ENCODE measurements at places on chromosomes 16 and 17. TPM values are rescaled to one million over a fixed set of nuclear protein-coding genes. Genes with fewer than 3 reads are reported as not detected.

- DNase-seq, result no peak
Observed at GRCh38 chr17:21389394-21389793, 13.2 kb downstream of the KCNJ12 start.

DNA sequence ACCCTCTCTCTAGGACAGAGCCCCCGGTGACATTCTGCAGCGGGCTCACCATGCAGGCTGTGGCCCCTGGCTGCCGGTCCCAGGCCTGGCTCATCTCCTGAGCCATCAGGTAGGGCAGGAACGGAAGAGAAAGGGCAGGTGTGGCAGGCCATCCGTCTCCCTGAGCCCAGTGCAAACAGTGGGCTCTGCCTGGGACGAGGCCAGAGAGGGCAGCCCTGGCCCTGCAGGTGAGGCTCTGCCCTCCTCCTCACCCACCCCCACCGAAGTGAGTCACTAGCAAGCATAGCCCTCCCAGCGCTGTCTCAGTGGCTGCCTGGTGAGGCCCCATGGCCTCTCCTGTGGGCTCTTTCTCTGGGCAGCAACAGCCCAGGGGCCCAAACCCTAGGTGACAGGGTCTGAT is 14.5 kb downstream of the OTOP3 start:
- no peak for DNase-seq

GRCh38 chr16:68486502-68487202 is 38.3 kb upstream of the SMPD3 start:
- DNase-seq, result no peak

DNA sequence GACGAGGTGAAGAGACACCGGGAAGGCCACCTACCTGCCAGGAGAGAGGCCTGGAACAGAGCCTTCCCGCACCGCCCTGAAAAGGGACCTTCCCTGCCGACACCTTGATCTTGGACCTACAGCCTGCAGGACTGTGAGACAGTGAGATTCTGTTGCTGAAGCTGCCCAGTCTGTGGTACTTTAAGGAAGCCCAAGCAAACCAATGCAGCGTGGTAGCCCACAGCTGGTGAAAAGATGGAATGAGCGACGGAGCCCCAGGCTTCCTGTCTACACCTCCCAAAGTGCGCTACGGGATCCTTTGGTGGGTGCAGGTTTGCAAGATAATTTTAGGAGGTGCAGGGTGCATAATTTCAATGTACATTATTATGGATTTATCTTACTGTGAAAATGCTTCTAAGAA is 33.9 kb downstream of the TNFRSF13B start:
- DNase-seq, result peak; percentile 6

DNA sequence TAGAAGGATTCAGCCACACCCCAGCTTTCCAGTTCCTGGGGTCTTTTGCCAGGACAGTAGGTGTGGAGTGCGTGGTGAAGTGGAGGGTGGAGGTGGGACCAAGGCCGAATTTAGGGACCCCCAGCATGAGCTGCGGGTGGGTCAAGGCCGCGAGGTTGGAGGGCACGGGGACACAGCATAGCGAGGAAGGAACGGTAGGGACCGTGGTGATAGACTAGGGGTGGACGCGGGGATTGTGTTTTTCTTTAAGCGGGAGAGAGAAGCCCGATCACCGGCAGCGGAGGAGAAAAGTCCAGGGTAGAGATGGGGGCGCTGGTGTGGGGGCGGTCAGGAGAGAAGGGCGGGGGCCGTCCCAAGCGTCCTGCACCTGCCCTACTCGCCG is 261 bp upstream of the B4GALNT2 start:
- no peak for DNase-seq

DNA sequence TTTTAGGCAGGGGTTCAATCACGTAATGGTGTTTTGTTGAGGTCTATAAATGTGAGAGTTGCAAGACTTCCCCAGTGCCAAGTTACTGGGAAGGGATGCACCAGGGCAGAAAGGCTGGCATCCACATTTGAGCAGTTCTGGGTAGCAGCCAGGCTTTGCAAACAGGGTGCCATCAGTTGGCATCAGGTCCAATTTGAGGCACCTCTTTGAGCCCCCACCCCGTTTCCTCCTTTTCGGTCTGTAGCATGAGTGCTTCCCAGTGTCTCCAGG is 142.6 kb upstream of the CACNG5 start:
- no peak for DNase-seq

DNA sequence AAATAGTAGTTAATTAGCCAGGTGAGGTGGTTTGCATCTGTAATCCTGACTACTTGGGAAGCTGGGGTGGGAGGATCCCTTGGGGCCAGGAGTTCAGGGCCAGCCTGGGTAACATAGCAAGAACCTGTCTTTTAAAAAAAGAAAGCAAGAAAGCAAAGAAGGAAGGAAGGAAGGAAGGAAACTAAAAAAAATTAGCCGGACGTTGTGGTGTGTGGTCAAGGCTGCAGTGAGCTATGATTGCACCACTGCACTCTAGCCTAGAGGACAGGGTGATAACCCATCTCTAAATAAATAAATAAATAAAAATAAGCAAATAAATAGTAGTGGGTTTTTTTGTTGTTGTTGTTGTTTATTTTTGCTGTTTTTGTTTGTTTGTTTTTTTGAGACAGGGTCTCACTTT is 39.3 kb upstream of the MAP2K6 start:
- no peak for DNase-seq

- peak; percentile 11 for DNase-seq
Observed at GRCh38 chr16:2415085-2415484, 14.2 kb upstream of the CCNF start.

- no peak for DNase-seq
Observed at GRCh38 chr17:34378664-34379101, 15.7 kb upstream of the CCL1 start.

The NPIPB6 gene
- 0.77 TPM for polyA plus RNA-seq

The PMM2 gene
- polyA plus RNA-seq, result 19.6 TPM

The CUEDC1 gene
- 30.4 TPM for polyA plus RNA-seq

The SOX9 gene
- 31.9 TPM for polyA plus RNA-seq
